Type B pancreatic cell (in vitro differentiated cells): ENCODE measurements at places on chromosomes 1 and 21.

DNA sequence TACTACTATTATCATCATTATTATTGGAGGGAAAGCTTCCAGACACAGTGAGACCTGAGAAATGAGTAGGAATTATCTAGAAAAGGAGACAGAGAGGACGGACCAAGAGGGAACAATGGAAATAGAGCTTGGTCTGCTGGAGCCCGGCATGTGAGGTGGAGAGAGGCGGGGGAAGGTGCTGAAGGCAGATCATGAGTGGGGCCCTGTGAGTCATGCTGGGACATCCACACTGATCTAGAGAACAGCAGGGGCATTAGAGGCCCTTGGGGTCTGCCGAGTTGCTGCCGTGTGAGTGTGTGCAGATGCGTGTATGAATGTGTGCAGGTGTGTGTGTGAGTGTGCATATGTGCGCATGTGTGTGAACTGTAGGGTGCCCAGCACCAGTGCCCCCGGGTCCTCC is 65.7 kb downstream of the TMCO4 start:
- no peak for DNase-seq

DNA sequence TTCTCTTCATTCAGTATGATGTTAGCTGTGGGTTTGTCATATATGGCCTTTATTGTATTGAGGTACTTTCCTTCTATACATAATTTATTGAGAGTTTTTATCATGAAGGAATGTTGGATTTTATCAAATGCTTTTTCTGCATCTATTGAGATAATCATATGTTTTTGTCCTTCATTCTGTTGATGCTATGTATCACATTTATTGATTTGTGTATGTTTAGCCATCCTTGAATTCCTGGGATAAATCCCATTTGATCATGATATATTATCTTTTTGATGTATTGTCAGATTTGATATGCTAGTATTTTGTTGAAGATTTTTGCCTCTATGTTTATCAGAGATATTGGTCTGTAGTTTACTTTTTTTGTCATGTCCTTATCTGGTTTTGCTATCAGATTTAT is 20.9 kb upstream of the GPR161 start:
- no peak for DNase-seq

DNA sequence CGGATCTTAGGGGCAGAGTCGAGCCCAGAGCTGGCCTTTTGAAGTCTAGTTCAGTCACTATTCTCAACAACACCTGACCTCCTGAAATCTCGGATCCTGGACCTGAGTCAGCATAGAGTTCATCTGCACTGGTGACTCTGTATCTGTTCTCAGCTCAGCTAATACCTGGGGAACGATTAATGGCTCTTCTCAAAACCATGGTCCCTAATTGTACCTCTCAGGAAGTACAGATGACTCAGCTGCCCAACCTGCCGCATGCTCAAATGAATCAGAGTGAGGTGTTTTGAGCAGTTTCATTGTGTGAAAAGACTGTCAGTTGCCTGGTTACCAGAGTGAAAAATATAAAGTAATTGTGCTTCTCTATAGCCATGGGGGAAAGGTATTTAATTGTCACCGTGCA is 89.2 kb downstream of the SLC35F3 start:
- no peak for DNase-seq

GRCh38 chr1:201468501-201468843 is 516 bp downstream of the PHLDA3 start:
- no peak for DNase-seq

GRCh38 chr1:56297208-56297607 is 282.2 kb downstream of the PLPP3 start:
- DNase-seq, result no peak

GRCh38 chr1:25902462-25902861 is 3.8 kb downstream of the STMN1 start:
- no peak for DNase-seq

GRCh38 chr1:29162476-29163138 is 19.1 kb downstream of the SRSF4 start:
- peak; percentile 36 for DNase-seq

DNA sequence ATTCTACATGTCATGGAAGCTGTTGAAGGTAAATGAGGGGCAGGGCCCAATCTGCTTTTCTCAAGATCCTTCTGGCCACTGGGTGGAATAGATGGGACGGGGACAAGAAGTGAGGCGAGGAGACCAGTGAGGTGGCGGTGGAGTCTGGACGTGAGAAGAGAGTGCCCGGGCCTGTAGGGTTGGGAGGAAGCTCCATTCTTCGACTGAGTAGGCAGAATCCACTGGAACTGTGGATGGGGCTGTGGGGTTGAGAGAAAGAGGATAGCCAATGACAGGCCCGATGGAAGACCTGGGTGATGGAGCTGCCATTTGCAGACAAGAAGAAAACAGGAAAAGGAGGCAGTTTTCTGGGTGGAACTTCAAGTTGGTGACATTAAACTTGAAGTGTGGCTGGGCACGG is 10.3 kb downstream of the SLC1A7 start:
- DNase-seq, result no peak

DNA sequence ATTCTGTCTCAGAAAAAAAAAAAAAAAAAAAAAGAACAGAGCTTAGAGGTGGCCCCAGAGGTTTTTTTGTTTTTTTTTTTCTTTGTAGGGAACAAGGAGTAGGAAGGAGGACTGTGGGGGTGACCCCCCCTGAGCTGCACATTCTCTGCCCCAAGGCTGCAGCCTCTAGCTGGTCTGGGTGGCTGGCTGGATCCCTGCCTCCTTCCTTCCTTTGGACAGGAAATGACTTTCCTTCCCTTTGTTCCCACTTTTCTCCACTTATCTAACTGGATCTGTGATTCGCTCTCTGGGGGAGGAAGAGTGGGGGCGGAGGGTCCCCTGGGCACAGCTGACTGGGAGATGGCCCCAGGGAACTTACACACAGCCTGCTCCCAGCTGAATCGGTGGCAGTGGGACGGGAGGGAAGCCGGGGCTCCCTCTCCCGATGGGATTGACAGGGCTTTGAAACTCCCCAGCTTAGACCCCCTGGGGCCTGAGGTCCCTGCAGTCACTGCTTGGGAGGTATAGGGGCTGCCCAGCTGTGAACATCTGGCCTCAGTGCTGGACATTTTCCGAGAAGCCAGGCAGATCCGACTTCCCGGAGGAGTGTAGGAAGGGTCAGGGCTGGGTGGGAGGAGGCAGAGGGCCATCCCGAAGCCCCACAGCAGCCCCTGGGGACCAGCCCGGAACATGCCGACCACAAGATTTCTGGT is 2.1 kb downstream of the FBLIM1 start:
- DNase-seq, result no peak

GRCh38 chr1:109299558-109300343 is 7.1 kb downstream of the MYBPHL start:
- DNase-seq, result no peak

DNA sequence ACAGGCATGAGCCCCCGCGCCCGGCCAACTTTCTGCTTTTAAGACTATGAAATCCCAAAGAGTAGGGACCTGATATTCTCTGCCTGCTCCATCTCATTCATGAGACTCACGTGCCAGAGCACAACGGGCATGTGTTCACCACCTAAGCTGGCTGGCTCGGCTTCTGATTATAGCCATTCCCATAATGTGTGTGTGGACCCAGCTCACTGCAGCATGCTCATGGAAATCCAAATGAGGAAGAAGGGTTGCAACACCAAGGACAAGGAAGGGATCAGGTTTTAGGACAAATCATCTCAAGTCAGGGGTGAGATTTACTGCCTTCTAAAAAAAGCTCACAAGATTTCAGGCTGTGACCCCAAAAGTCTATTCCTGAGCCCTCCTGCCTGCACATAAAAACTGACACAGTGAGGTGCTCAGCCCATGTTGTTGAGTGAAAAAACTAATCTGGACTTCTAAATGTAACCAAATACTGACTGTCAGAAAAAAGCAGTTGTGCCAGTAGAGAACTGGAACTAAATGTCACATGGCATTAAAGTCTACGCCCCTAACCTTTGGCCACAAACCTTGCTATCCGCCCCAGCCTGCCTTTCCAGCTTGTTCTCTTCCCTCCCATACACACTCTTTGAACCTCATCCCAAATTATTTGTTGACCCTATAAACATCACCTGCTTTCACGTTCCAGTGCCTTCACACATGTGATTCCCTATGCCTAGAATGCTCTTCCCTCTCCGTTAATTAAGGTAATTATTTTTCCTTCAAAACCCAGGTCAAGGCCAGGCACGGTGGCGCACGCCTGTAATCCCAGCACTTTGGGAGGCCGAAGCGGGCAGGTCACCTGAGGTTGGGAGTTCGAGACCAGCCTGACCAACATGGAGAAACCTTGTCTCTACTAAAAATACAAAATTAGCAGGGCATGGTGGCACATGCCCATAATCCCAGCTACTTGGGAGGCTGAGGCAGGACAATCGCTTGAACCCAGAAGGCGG is 9.1 kb upstream of the COA7 start:
- no peak for DNase-seq

- no peak for DNase-seq
Observed at GRCh38 chr1:203673550-203674411, 47.1 kb downstream of the ATP2B4 start.

GRCh38 chr1:184626076-184627006 is 128.3 kb downstream of the EDEM3 start:
- DNase-seq, result no peak

GRCh38 chr1:108043707-108044106 is 78.7 kb upstream of the VAV3 start:
- no peak for DNase-seq

DNA sequence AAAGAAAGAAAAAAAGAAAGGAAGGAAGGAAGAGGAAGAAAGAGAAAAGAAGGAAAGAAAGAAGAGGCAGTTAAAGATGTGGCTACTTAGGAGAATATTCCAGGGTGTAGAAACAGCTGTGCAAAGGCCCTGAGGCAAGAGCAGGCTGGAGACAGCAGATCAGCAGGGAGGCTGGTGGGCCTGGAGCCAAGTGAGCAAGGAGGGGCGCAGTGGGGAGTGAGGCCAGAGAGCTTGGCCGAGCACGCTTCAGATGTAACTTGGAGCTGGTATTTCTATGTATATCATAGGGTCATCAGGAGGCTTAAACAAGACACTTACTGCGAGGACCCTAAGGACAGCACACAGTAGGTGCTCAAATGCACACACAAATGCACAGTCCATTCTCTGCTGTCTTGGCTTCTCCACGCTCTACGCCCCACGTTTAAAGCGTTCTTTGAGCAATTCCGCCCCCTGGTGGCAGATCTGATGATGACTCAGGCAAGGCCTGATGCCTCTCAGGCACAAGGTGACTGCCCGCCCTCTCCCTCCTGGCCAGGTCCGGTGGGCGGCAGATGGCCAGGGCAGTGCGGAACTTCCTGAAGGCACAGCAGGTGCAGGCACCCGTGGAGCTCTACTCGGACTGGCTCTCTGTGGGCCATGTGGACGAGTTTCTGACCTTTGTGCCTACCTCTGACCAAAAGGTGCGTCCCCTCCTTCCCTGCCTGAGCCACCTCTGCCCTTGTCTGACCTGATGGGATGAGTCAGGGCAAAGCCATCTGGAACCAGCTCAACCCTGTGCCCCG is 11.9 kb upstream of the PADI3 start:
- DNase-seq, result peak; percentile 90

DNA sequence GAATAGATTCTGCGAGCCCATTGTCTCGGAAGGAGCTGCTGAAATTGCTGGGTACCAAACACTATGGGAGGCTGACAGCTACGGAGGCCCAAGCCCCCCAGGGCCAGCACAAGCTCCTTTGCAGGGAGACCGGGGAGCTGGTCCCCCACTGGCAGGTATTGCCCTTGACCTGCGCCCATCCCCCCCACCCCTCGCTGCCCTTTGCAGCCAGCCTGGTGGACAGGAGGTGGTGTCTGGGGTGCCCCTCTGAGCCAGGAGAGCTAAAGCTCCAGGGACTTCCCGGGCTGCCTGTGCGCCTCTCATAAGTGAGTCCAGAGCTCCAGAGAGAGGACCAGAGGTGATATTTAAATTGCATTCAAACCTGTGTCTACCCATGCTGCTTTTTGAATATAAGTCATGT is 5.4 kb downstream of the SERTAD4 start:
- DNase-seq, result no peak

DNA sequence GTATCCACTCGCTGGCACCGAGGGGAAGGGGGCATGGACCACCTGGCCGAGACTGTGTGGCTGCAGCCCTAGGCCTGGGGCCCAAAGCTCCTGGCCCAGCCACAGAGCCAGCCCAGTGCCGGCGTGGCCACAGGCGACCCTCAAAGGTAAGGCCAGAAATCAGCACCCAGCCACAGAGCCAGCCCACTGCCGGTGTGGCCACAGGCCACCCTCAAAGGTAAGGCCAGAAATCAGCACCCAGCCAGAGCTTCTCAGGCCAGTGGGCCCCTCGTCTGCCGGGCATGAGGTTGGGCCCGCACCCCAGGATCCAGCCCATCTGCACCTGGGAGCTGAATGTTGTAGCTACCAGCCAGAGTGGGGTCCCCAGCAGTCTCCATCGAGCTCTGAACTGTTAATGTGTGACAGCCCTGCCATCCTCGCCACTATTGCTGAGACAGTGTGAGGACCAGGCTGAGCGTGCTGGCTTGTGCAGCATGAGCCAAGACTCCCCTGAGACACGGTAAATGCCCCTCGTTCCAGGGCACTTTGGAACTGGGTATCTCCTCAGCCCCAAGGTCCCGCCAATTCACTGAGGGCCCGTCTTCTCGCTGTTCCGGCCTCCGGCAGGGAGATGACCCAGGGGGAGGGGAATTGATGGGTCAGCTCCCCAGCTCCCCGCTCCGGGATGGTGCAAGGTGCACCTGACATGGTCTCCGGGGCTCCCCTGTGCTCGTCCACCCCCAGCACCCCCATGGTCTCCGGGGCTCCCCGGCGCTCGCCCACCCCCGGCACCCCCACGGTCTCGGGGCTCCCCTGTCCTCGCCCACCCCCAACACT is 4.7 kb upstream of the FTCD start:
- no peak for DNase-seq

DNA sequence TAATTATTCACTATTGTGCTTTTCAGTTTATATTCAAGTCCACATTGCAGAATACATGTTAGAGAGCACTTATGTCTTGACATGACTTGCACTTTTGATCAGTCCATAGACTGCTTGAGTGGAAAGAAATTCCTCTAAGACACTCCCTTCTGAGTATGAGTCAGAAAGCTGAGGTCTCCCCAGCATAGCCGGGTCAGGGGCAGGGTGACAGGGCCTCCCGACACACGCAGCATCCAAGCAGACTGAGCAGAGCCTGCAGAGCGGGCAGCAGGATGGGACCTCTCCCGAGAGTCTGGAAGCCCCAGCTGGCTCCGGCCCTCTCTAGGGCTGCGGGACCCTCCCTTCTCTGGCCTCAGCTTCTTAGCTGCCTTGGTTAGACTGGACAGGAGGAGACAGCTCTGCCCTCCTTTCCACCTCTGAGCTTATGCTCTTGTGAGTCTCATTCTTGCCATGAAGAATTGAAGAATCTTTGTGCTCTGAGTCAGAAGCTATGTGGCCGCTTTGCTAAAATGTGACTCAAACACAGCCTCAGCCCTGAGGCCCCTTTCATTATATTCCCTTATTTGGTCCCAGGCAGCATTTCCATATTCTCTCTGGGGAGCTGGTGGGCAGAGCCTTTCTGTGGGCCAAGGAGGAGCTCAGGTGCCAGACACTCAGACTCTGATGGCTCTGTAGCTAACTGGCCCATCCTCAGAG is 11.2 kb upstream of the CAPN2 start:
- DNase-seq, result no peak
